ENCODE measurements at places on chromosomes 3 and 15. TPM values are rescaled to one million over a fixed set of nuclear protein-coding genes. Genes with fewer than 3 reads are reported as not detected.

Gene PIGZ
- total RNA-seq = 5.5 TPM

Gene TP63
- total RNA-seq = not detected

Gene TPM1
- total RNA-seq = 104 TPM

Gene CLRN1
- total RNA-seq = not detected

Gene SOX2
- total RNA-seq = not detected

Gene SLC22A13
- not detected for total RNA-seq

Gene WNT7A
- not detected for total RNA-seq

Gene ZDHHC19
- not detected for total RNA-seq

Gene STXBP5L
- total RNA-seq = 0.70 TPM

Gene CHL1
- total RNA-seq = under 0.01 TPM

Gene GP5
- under 0.01 TPM for total RNA-seq

Gene SNX22
- total RNA-seq = 0.12 TPM

Gene CAMP
- total RNA-seq = not detected
